ENCODE measurements at places on chromosomes 16 and 17. TPM values are rescaled to one million over a fixed set of nuclear protein-coding genes. Genes with fewer than 3 reads are reported as not detected.

MLX gene
- 38.8 TPM for total RNA-seq

WNT3 gene
- total RNA-seq, result 0.14 TPM

ZSCAN10 gene
- total RNA-seq, result 0.48 TPM

KRT24 gene
- total RNA-seq, result not detected

CES5A gene
- total RNA-seq, result not detected

B3GNT9 gene
- total RNA-seq, result 7.5 TPM

ST3GAL2 gene
- 15.9 TPM for total RNA-seq

NPTX1 gene
- 0.83 TPM for total RNA-seq

C16orf89 gene
- not detected for total RNA-seq

TMEM170A gene
- 34.8 TPM for total RNA-seq

ARHGAP44 gene
- total RNA-seq, result not detected

RSKR gene
- 33.4 TPM for total RNA-seq

VMO1 gene
- 0.46 TPM for total RNA-seq

NACA2 gene
- total RNA-seq, result not detected

ARL5C gene
- total RNA-seq, result 0.16 TPM

ZG16 gene
- total RNA-seq, result not detected

ZNF385C gene
- 1.1 TPM for total RNA-seq

LRRC37A gene
- total RNA-seq, result 9.2 TPM

USP22 gene
- total RNA-seq, result 175 TPM

TMEM238L gene
- total RNA-seq, result not detected

MYO1C gene
- 32.8 TPM for total RNA-seq

CHAD gene
- not detected for total RNA-seq

USP7 gene
- total RNA-seq, result 126 TPM

CCL8 gene
- not detected for total RNA-seq

CCL17 gene
- 1.3 TPM for total RNA-seq

GAS2L2 gene
- 0.17 TPM for total RNA-seq

MT1A gene
- 1.5 TPM for total RNA-seq

KRT222 gene
- total RNA-seq, result not detected

C17orf75 gene
- total RNA-seq, result 40.0 TPM

OTOA gene
- 0.58 TPM for total RNA-seq

MMP15 gene
- total RNA-seq, result 0.76 TPM

CCDC200 gene
- not detected for total RNA-seq

NOG gene
- total RNA-seq, result 0.91 TPM

Measured in activated T-cell treated with anti-CD3 and anti-CD28 coated beads, Interleukin-2, amount 50 U/mL, for 72 hours (primary cell).